ENCODE measurements at places on chromosomes 16 and 17.

DNA sequence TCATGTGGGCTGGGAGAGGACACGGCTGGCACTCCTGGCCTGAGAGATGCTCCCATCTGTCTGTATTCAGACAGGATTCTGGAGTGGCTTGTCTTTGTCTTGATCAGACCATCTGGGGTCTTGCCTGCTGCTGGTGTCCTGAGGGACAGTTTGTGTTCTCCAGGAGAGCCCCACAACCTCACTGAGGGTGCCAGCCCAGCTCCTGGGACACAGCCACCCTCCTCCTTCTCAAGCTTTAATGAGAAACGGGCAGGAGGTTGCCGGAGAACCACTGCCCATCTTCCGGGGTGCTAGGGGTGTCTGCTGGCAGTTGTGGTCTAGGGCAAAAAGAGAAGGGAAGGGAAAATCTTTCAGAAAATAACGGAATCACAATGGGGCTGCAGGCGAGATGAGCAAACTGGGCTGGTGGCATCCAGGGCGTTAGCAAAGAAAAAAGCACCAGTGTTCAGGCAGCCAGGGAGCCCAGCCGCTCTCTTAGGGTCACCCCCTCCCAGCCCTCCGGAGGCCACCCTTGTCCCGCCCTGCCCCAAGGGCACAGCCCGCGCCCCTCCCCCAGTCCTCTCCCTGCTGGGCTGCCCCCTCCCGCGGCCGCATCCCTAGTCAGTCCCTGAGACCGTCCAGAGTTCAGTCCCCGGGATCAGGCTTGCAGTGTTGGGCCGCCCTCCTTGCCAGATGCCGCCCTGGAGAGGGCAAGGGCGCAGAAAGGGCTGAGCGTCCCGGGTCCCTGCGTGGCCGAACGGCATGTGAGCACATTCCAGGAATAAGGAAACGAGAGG lies 824.7 kb downstream of the KCNJ18 start:
- no peak for DNase-seq

- DNase-seq = peak; percentile 92
These were observed 7.2 kb downstream of the EFCAB5 start for GRCh38 chr17:29948448-29949215.

- DNase-seq = no peak
These were observed 60.5 kb downstream of the NF1 start for GRCh38 chr17:31155208-31155810.

DNA sequence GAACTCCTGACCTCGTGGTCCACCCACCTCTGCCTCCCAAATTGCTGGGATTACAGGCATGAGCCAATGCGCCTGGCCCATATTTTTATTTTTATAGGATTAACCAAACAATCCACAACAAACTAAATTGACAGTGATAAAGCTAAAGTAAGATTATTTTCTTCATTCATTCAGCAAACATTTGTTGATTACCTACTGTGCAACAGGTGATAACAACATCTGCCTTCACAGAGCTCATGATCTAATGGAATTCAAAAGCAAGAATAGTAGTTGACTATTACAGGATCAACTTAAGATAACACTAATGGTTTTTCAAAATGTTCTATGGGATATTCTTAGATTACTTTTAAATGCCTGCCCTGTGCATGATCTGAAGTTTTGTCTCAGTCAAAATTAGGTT lies 37.8 kb downstream of the NQO1 start:
- no peak for DNase-seq

DNA sequence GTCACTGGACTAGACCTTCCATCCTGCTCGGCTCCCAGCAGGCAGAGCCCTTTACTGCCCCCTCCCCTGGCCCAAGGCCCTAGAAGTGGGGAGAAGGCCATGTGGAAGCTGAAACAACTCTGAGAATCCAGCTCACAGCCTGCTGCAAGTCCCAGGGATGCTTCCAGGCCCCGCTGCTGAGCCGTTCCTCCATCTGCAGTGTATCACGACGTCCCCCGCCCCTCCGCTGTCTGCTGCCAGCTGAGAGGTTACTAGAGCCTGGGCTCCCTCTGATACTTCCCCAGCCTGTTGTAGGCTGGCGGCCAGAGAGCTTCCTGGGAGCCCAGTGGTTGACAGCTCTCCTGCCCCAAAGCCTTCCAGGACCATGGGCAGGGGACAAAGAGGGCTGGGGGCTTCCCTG lies 118.2 kb downstream of the MGAT5B start:
- no peak for DNase-seq

DNA sequence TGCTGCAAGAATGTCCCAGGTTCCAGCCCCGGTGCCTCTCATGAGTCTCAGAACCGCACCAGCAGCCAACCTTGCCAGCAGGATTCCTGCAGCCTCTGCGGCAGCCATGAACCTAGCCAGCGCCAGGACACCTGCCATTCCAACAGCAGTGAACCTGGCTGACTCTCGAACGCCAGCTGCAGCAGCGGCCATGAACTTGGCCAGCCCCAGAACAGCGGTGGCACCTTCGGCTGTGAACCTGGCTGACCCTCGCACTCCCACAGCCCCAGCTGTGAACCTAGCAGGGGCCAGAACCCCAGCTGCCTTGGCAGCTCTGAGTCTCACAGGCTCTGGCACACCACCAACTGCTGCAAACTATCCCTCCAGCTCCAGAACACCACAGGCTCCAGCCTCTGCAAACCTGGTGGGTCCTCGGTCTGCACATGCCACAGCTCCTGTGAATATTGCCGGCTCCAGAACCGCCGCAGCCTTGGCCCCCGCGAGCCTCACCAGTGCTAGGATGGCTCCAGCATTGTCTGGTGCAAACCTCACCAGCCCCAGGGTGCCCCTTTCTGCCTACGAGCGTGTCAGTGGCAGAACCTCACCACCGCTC lies 9.8 kb downstream of the ELOB start:
- DNase-seq = no peak

DNA sequence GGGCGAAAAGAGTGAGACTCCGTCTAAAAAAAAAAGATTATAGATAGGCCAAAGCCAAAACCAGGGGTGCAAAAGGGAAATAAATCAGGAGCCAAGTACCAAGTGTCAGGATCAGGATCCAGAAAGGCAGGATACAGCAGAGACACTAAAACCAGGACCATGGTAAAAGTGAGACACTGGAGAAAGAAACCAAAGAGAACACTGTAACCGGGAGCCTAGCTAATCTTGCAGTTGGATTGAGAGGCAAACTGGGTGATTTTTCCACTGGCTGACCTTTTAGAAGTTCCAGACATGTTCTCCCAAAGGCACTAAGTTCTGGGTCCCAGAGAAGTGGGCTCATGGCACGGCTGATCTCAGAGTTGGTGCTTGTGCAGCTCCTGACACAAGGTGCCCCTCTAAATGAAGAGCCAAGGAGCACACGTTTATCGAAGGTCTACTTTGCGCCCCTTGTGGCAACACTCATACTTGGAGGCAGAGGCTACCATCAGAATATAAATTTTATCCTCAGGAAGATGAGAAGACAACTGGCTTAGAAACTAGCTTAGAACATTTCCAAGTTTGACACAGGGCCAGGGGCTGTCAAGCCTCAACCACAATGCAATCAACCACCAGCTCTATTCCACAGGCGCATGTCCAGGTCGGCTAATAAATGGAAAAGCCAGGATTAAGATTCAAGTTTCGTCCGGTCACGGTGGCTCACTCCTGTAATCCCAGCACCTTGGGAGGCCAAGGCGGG lies 27.5 kb upstream of the HELZ start:
- no peak for DNase-seq

DNA sequence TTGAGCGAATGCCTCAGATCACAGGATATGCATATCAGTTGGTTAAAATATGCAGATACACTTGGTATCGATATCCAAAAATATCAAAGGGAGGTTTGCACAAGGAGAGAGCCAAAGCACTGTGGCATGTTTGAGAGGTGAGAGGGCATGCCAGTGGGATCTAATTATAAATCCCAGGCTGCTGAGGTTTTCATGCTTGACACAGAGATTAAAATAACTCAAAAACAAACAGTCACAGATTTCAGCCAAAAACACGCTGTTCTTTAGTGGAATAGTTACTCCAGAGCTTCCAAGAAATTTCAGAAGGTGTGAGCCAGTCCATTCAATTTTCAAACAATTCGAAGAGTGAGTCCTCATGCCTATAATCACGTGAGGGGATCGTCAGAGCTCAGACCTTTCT lies 477.9 kb downstream of the SOX9 start:
- no peak for DNase-seq

DNA sequence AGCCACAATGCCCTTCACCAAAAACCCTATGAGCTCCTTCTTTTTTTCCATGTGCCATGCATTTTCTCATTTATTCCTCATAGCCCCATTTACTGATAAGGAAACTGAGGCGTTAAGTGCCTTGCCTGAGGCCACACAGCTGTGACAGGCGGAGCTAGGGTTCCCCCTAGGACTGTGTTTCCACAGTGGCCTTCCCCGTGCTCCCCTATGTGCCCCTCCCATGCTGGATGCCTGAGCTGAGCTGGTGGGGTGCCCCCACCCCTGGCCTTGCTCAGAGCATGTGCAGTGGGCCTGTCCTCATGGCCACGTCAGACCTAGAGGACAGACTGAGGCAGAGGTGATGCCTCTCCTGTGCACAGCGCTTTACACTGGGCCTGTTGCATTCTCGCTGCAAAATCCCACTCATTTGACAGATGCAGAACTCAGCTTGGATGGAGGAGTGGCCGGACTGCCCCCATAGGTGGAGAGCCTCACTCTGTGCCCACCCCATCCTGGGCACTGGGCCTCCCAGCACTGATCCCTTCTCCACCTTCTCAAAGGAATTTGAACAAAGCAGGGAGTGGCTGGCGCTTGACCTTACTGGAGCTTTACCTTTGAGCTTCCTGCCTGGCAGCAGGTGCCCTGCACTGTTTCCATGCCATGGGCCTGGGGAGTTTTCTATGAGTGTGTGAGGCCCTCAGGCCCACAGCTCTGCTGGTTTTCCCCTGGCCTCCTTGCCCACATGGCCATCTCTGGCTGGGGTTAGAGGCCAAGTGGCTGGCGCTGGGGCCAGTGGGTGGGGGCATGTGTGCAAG lies 2.6 kb downstream of the MAP2K3 start:
- DNase-seq = no peak

DNA sequence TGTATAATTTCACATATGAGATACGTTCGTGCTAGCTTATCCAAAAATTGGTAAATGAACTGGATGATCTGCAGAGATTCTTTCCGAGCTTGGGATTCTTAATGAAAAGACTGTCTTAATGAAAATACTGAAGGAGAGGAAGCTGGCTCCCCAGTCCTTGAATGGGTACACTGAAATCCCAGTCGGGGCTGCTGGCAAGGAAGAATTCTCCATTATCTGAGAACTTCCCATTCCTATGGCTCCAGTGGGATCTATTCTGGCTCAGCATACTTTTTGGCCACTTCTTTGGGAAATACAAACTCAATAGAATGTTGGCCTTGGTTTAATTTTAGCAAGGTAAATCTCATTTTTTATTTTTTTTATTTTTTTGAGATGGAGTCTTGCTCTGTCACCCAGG lies 23.7 kb upstream of the SLC35B1 start:
- no peak for DNase-seq

GRCh38 chr16:69276148-69277115 lies 34.7 kb upstream of the VPS4A start:
- DNase-seq = no peak

DNA sequence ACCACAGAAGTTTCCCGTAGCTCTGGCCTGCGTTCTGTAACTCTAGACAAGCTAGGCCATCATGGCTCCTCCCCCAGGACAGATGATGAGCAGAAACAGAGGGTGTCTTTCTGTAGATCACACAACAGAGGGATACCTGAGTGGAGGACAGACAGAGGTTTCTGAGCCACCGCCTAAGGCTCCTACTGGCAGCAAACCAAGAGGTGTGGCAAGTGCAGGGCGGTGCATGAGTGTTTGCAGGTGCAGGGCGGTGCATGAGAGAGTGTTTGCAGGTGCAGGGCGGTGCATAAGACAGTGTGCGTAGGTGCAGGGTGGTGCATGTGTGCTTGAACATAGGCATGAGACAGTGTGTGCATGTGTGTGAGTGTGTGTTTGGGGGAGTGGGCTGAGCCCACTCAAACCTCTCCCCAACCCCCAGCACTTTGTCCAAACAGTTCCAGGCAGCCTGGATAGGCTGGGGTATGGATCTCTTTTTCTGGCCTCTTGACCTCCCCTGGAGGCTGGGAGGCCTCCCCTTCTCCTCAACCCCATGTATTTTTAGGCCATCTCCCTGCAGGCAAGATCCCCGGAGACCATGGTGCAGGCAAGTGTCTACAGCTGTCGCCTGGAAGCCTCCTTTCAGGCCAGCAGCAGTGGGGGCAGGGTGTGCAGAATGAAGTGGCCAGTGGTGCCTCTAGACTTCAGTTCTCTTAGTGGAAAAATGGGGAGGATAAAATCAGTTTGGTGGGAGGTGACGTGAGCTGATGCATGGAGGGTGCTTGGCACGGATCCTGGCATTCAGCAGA lies 53.4 kb upstream of the CBX4 start:
- DNase-seq = no peak

Measured in GF-D8 (cell line).